ENCODE measurements at places on chromosomes 12 and 14. TPM values are rescaled to one million over a fixed set of nuclear protein-coding genes. Genes with fewer than 3 reads are reported as not detected.

GRCh38 chr14:88311780-88312179, 11.3 kb downstream of the KCNK10 start:
- H3K36me3 ChIP-seq, result no peaks in the 10 kb centered on the region
- no peak for DNase-seq
- no peak overlapping the region for H3K4me3 ChIP-seq
- H3K27me3 ChIP-seq, result peaks cover 4% of the 10 kb centered on the region

GRCh38 chr14:71166180-71166837, 259.1 kb downstream of the PCNX1 start:
- DNase-seq, result no peak
- H3K36me3 ChIP-seq, result no peaks in the 10 kb centered on the region
- peaks cover 4% of the 10 kb centered on the region for H3K27me3 ChIP-seq
- H3K27ac ChIP-seq, result no peak overlapping the region
- H3K4me3 ChIP-seq, result no peak overlapping the region

DNA sequence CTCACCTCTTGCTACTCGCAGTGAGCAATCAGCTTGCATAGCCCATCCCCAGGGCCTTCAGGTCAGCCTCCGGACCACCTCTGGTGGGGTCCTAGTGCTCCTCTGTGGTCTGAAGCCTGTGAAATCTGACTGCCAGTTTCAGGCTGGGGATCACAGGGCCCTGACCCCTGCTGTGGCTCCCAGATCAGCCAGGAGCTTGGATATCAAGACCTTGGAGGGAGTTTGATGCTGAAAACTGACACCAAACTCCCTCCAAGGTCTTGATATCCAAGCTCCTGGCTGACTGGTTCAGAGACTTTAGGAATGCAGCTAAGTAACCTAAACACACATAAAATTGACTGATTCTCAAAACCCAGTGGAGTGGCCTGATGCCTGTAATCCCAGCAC, 19.8 kb upstream of the DHRS4 start:
- peaks cover 4% of the 10 kb centered on the region for H3K4me1 ChIP-seq
- no peaks in the 10 kb centered on the region for H3K36me3 ChIP-seq
- peaks cover 6% of the 10 kb centered on the region for H3K27me3 ChIP-seq
- H3K27ac ChIP-seq, result no peak overlapping the region

DNA sequence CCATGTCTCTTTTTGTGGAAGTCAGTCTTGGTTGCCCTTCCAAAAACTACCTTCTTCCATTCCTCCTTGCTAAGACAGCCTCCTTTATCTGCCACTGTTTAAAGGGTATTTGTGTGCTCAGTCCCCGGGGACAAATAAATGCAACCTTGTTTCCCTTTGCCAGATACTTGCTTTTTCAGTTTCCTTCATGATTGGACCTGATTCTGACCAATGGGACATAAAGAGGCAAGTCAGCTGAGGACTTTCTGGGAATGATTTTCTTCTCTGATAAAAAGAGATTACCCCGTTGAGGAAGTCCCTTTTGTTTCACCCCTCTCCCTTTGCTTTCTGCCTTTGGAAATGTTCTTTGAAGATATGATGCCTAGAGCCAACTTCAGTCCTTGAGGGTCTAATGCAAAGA, 7.4 kb upstream of the TUBA1B start:
- no peak overlapping the region for H3K4me3 ChIP-seq
- H3K36me3 ChIP-seq, result no peaks in the 10 kb centered on the region

GRCh38 chr14:99267381-99267780, 4.6 kb downstream of the BCL11B start:
- peak overlapping the region; percentile 71 for H3K27ac ChIP-seq
- no peak for DNase-seq
- no peaks in the 10 kb centered on the region for H3K27me3 ChIP-seq
- peaks cover 22% of the 10 kb centered on the region for H3K36me3 ChIP-seq
- H3K4me1 ChIP-seq, result peaks cover 47% of the 10 kb centered on the region
- H3K4me3 ChIP-seq, result peak overlapping the region; percentile 97

DNA sequence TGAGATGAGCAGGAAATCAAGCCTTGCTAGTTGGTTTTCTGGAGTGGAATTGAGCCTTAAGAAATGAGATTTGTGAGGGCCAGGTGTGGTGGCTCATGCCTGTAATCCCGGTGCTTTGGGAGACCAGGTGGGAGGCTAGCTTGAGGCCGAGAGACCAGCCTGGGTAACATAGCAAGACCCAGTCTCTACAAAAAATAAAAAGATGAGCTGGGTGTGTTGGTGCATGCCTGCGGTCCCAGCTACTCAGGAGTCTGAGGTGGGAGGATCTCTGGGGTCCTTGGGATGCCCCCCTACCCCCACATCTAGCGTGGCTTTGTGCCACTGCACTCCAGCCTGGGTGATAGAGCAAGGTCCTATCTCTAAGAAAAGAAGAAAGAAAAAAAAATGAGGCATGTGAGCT, 104.2 kb upstream of the RTL1 start:
- H3K4me1 ChIP-seq, result no peaks in the 10 kb centered on the region
- no peak overlapping the region for H3K27ac ChIP-seq
- DNase-seq, result no peak
- H3K27me3 ChIP-seq, result peaks cover 14% of the 10 kb centered on the region

DNA sequence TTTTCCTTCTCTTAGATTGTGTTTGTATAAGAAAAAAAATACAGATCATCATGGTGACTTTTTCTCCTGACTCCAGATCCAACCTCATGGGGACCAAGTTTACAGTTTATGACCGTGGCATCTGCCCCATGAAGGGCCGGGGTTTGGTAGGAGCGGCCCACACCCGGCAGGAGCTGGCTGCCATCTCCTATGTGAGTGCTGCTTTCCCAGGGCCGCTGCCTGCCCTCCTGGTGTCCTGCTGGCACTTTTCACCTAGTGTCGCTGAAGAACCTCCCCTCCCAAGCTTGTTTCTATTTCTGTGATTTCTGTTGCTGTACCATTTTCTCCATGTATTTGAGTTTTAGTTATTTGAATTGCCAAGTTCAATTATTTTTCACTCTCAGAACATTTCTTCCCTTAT, 24.8 kb upstream of the TEAD4 start:
- no peaks in the 10 kb centered on the region for H3K27me3 ChIP-seq
- peaks cover 40% of the 10 kb centered on the region for H3K36me3 ChIP-seq
- H3K4me1 ChIP-seq, result no peaks in the 10 kb centered on the region
- H3K4me3 ChIP-seq, result no peak overlapping the region
- no peak for DNase-seq

Gene NRIP2
- total RNA-seq, result not detected

Gene USP44
- total RNA-seq, result 1.3 TPM

Gene NGB
- not detected for total RNA-seq

Gene CYP27B1
- 1.4 TPM for total RNA-seq

Gene TRAFD1
- total RNA-seq, result 20.4 TPM
